Karpas-422 (cell line): ENCODE measurements at places on chromosomes 7 and 10. TPM values are rescaled to one million over a fixed set of nuclear protein-coding genes. Genes with fewer than 3 reads are reported as not detected.
A peak's percentile ranks its signal among the peaks of the same experiment; 100 is the strongest.

DNA sequence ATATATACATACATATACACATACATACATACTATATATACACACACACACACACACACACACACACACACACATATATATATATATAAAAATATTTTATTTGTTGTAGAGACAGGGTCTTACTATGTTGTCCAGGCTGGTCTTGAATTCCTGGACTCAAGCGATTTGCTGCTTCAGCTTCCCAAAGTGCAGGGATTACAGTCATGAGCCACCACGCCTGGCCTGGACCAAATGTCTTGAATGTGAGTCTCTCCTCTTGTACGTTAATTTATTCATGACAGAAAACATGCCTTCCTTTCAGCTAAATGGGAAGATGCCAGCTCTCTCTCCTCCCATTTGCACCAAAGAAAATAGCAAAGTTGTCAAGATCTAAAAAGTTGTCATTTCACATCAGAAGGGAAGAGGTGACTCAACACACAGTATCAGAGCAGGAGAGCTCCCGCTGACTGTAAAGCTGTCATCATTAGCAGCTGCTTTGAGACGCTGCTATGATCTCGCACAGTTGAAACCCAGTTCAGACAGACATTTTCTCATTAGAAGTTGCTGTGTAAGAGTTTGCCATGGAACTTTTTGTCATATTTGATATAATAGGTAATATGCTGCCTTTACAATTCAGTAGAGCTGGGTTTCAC, 224.3 kb downstream of the SFMBT2 start:
- no peak overlapping the region for H3K27ac ChIP-seq
- no peaks in the 10 kb centered on the region for H3K4me1 ChIP-seq
- peaks cover 63% of the 10 kb centered on the region for H3K36me3 ChIP-seq

DNA sequence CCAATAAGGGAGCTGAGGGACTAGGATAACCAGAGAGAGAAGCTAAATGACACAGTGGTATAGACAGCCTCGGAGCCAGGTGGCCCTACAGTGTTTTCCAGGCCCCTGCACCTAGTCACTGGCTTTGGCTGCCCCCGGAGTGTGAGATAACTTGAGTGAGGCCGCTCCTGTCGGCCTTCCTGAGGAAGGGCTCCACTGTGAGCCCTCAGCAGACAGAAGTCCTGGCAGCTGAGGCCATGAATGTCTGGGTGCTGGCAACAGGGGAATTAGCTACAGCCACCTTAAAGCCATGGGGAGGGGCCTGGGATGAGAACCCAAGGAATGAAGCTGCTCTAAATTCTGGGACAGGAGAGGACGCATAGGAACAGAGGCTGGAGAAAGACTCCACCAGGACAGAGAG, 4.6 kb upstream of the GDF10 start:
- no peaks in the 10 kb centered on the region for H3K4me1 ChIP-seq
- no peak for DNase-seq
- H3K4me3 ChIP-seq: no peak overlapping the region
- H3K27ac ChIP-seq: no peak overlapping the region
- H3K36me3 ChIP-seq: no peaks in the 10 kb centered on the region

DNA sequence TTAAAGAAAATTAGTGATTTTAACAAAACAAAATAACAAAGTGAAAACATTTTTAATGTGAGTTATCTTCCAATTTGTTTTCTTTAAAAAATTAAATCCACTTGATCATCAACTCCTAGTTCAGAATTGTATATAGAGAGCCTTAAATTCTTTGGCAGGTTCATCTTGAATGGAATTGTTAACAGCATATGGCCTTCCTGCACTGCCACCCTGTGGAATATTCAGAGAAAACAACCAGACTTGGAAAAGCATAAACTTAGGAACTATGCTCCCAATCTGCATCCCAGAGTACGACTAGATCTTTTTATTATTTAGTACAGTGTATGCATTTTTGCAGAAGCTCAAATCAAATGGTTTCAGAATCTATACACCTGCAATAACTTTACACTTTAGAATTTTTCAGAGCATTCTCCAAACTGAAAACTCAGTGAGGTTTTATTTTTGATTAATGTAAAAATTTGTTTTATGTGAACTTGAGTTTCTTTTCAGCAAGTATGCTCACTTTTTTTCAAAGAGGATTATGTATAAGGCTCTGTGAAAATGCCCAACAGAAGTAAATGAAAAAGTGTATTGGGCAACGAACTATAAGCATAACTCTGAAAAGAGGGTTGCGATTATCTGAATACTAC, 44.9 kb upstream of the ANK3 start:
- no peaks in the 10 kb centered on the region for H3K36me3 ChIP-seq
- H3K27me3 ChIP-seq: no peaks in the 10 kb centered on the region
- peak; percentile 58 for DNase-seq
- H3K4me3 ChIP-seq: no peak overlapping the region

- no peaks in the 10 kb centered on the region for H3K36me3 ChIP-seq
- no peaks in the 10 kb centered on the region for H3K4me1 ChIP-seq
- H3K4me3 ChIP-seq: no peak overlapping the region
Measured at GRCh38 chr10:34297541-34298345, 517.4 kb downstream of the PARD3 start.

Gene CCDC146
- total RNA-seq: 3.9 and 14.6 TPM in 2 replicates

DNA sequence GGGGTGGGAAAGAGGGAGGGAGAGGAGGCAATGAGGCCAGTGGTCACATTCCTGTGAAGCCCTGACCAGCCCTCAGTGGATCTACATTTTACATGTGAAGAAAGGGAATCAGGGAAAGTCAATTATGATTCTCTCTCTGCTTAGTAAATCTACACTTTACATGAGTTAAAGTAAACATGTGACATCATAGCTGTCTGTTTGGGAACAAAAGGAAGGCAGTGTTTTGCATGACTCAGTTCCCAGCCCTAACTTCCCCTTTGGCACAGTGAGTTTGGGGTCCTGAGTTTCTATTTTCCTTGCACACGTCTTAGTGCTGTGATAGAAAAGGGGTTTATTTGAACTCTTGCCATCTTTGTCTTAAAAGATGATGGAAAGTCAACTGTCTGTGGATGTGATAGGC, 615.1 kb downstream of the SDK1 start:
- no peak overlapping the region for H3K4me3 ChIP-seq
- no peak overlapping the region for H3K27ac ChIP-seq
- DNase-seq: no peak
- no peaks in the 10 kb centered on the region for H3K4me1 ChIP-seq
- no peaks in the 10 kb centered on the region for H3K27me3 ChIP-seq

DNA sequence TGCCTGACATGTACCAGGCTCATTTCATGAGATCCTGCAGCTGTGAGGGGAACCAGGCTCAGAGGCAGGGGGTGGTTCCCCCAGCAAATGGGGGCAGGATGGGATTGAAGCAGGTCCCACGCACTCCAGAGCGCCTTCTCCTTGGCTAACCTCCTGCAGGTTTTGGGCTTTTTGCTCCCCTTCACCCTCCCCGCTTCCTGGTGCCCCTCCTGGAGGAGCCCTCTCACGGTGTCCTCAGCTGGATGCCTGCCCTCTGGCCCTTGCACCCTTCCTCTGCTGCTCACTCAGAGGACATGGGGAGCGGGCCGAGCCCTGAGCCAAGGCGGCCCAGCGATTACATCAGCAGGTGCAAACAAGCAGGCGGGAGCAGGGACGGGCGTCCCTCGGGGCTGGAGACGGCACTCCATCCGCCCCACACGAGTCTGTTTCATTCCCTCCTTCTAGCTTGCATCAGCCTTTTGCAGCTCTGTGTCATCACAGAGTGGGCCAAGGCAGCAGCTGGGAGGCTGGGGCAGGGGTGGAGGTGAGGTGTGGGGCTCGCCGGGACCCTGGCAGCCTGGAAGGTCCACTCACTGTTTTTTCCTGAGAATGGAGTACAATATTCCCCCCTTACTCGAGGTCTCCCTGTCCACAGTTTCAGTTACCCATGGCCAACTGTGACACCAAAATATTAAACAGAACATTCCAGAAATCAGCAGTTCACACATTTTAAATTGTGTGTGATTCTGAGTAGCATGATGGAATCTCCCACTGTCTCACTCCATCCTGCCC, 52.7 kb upstream of the SLC29A3 start:
- H3K4me1 ChIP-seq: no peaks in the 10 kb centered on the region; the same call in 1 of the 2 replicates
- H3K4me3 ChIP-seq: no peak overlapping the region
- DNase-seq: no peak
- no peaks in the 10 kb centered on the region for H3K36me3 ChIP-seq

DNA sequence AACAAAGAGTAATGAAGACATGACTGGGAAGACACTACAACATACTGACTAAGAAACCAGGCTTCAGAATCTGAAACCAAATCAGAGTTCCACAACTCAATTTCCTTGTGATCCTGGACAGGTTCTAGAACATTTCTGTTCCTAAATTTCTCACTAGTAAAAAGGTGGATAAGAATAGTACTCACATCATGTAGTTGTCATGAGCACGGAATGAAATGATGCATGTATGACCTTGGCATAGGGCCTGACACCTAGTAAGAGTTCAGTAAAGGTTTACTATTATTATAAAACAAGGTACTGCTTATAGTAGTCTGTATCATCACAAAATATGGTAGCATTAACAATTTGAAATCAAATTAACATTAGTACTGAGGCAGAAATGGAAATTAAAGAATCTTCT, 19.9 kb downstream of the DOCK4 start:
- no peak overlapping the region for H3K4me3 ChIP-seq
- H3K4me1 ChIP-seq: no peaks in the 10 kb centered on the region
- H3K36me3 ChIP-seq: no peaks in the 10 kb centered on the region
- H3K27me3 ChIP-seq: no peaks in the 10 kb centered on the region; the same call in 1 of the 2 replicates
- no peak overlapping the region for H3K27ac ChIP-seq
- no peak for DNase-seq

DNA sequence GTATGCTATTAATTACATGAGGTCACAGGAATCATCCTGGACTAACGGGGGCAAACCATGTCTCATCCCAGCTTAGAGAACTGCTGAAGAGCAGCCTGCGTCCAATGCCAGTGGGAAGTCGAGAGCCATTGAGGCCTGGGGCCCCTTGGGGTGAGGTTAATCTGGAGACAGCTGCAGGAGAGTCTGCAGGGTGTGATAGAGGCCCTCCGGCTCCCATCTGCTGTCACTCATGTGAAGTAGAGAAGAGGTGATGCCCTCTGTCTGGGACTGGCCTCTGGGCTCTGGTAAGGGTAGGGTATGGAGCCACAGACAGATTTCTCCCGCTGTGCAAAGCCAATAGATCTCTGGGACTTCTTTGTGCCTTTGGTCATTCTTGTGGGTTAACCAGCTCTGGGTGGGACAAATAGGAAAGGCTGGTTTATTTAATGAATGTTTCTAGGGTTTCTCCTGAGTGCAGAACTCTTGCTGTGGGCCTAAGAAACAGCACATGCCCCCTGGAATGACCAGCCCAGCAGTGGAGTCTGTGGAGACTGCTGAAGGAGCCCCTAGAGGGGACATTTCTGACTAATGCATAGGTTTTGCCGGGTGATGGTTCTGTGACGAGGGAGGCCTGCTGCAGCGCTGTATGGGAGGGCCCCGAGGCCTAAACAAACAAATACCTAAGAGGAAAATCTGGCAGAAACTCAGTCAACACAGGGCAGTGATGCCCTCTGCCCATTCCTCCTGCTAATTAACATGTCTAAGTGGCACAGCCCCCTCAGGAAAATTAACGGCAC, 34.5 kb downstream of the CRHR2 start:
- H3K36me3 ChIP-seq: peaks cover 15% of the 10 kb centered on the region
- peaks cover 17% of the 10 kb centered on the region for H3K4me1 ChIP-seq
- no peak for DNase-seq
- H3K4me3 ChIP-seq: no peak overlapping the region

Gene TLX1
- total RNA-seq: not detected in 2 replicates

DNA sequence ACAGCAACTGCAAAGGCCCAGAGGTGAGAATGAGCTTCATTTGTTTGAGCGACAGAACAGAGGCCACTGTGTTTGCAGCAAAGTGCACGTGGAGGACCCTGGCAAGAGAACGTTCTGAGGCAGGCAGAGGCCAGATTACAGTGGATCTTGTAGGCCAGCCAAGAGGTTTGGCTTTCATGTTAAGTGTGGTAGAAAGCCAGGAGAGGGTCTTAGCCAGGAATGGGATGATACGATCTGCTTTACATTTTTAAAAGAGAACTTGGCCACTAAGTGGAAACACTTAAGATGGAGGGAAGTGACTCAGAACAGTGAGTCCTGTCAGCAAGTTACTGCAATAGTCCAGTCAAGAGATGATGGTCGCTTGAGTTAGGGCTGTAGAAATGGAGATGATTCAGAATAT, 4.6 kb downstream of the CCDC136 start:
- H3K27ac ChIP-seq: no peak overlapping the region
- peaks cover 16% of the 10 kb centered on the region for H3K4me1 ChIP-seq
- H3K4me3 ChIP-seq: no peak overlapping the region
- H3K36me3 ChIP-seq: peaks cover 6% of the 10 kb centered on the region; the same call in 1 of the 2 replicates
- no peaks in the 10 kb centered on the region for H3K27me3 ChIP-seq
- DNase-seq: no peak
